ENCODE measurements at places on chromosomes 12 and 14.

DNA sequence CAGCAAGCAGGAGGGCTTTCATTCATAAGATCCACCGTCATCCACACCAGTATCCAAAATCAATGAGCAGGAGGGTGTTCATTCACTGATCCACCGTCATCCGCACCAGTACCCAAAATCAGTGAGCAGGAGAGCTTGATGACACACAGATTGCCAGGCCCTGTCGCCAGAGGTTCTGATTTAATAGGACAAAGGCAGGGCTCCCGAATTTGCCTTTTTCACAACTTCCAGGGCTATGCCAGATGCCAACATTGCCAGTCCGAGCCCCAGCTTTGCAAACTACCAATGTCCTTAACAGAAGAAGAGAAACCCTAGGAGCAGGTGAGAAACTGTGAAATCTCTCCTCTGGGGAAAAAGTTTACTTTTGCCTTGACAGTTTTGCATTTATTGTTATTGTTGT is 115.0 kb downstream of the SLC15A4 start:
- no peak overlapping the region for H3K27ac ChIP-seq
- H3K36me3 ChIP-seq, result no peaks in the 10 kb centered on the region
- H3K4me1 ChIP-seq, result no peaks in the 10 kb centered on the region
- H3K4me3 ChIP-seq, result no peak overlapping the region

GRCh38 chr12:132761032-132761920 is at the start of gene ANKLE2:
ANKLE2 (minus strand) TSS chr12:132761832; CDS start chr12:132761798, 34 bp downstream.
- peak within 1 kb of the TSS; percentile 82 for H3K4me3 ChIP-seq
- H3K27me3 ChIP-seq, result no peaks in the 10 kb centered on the region

DNA sequence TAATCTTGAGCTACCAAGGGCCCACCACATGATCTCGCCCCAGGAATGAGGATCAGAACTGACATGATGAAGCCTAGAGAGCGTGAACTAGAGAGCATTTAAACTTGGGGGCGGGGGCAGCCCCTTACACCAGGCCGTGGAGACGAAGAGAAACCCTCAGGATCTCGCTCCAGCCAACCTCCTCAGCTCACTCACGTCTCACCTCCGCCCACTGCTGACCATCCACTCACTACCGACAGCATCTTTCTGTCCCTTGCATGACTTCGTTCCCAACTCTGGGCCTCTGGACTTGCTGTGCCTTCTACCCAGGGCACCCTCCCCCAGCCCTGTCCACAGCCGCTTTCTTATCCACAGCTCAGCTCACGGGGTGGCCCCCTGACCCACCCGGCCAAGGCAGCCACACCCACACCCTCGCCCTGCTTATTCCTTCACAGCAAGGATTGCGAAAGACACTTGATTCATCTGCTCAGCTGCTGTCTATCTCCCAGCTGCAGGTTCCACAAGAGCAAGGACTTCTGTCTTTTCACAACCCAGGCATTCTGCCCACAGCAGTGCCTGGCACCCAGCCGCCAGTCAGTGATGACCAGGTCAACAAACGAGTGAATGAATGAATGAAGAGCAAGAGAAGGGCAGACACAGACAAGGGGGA is 6.4 kb downstream of the STX2 start:
- no peaks in the 10 kb centered on the region for H3K27me3 ChIP-seq
- peak; percentile 26 for DNase-seq
- no peak overlapping the region for H3K27ac ChIP-seq
- H3K4me3 ChIP-seq, result no peak overlapping the region
- H3K4me1 ChIP-seq, result peaks cover 6% of the 10 kb centered on the region

GRCh38 chr12:67884596-67884995 is 104.7 kb upstream of the IFNG-AS1 start:
- H3K27me3 ChIP-seq, result no peaks in the 10 kb centered on the region
- H3K4me3 ChIP-seq, result no peak overlapping the region
- H3K4me1 ChIP-seq, result no peaks in the 10 kb centered on the region
- no peak overlapping the region for H3K27ac ChIP-seq
- DNase-seq, result no peak
- no peaks in the 10 kb centered on the region for H3K36me3 ChIP-seq

- peak overlapping the region; percentile 17 for H3K4me3 ChIP-seq
- no peaks in the 10 kb centered on the region for H3K27me3 ChIP-seq
- H3K4me1 ChIP-seq, result peaks cover 16% of the 10 kb centered on the region
- H3K36me3 ChIP-seq, result no peaks in the 10 kb centered on the region
- H3K27ac ChIP-seq, result no peak overlapping the region
These were observed 156.3 kb upstream of the PZP start for GRCh38 chr12:9364224-9365176.

DNA sequence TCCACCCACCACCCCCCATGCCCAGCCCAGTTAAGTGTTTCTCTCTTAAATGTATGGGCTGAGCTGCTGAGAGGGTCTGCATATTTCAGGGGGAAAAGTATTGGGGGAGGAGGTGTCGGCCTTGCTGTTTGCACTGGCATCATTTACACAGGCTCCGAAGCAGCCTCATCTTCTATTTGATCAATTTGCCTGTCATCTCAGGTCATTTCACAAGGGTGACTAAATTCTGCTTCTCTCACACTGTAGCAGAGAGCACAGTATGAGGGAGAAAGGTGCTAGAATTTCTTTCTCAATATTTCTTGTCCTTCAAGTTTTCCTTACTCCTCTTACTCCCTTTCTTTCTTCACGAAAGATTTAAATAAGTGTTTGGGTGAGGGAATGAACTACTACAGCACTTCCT is 135.9 kb downstream of the AACS start:
- H3K4me1 ChIP-seq, result no peaks in the 10 kb centered on the region
- H3K27ac ChIP-seq, result no peak overlapping the region
- no peak overlapping the region for H3K4me3 ChIP-seq
